Stimulated activated CD8-positive, alpha-beta memory T cell treated with anti-CD3 and anti-CD28 coated beads, Interleukin-15, amount 100 ng/mL, for 4 hours (primary cell): ENCODE measurements at places on chromosomes 1 and 21.

DNA sequence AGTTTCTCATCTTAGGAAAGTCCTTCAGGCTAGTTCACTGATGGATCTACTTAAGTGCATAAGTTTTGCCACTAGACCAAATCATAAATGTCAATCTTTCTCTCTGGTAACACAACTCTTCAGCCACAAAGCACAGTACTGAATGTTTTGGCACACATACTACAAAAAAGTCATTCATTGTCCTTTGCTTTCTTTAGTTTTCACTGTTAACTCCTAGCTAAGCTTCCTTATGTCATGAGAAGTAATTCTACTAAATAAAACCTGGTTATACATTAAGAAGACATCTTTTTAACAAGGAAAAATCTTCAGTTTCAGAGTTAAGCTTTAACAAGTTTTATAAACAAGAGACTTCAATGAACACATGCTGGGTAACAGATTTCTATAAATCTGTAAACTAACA lies 379.2 kb upstream of the NFIA start:
- no peak for DNase-seq

DNA sequence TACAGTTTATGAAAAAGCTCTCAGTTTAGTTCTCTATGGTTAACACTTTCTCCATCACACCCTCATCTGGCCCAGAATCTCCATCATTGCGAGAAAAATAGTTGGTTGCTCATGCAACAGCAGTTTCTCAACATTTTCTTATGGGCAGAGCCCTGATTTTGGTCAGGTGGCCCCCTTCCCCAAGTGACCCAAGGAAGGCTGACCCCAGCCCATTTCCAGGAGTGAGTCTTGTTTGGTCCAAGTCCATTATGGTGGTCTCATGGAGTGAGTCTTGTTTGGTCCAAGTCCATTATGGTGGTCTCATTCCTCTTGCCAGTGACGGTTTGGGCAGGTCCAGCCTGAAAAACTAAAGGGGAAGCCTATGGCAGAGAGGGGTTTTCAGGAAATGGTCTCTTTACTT lies 1.5 kb upstream of the TRIM62 start:
- no peak for DNase-seq

GRCh38 chr1:175822580-175822979 lies 79.2 kb upstream of the TNR start:
- no peak for DNase-seq

DNA sequence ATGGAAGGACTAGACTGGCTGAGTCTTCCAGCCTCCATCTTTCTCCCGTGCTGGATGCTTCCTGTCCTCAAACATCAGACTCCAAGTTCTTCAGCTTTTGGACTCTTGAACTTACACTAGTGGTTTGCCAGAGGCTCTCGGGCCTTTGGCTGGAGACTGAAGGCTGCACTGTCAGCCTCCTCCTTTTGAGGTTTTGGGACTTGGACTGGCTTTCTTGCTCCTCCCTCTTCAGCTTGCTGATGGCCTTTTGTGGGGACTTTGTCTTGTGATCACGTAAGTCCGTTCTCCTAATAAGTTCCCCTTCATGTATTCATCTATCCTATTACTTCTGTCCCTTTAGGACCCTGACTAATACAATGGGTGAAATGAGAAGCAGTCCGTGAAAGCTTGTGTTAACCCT lies 196.4 kb downstream of the KAZN start:
- DNase-seq, result no peak

- DNase-seq, result no peak
Measured at GRCh38 chr21:14602382-14602958, 56.4 kb upstream of the SAMSN1 start.

- no peak for DNase-seq
Measured at GRCh38 chr1:14955976-14956375, 197.6 kb upstream of the TMEM51 start.

GRCh38 chr1:11487196-11487751 lies 8.3 kb downstream of the DISP3 start:
- DNase-seq, result no peak

- no peak for DNase-seq
Measured at GRCh38 chr1:94819945-94820746, at the start of gene SLC44A3. Gene SLC44A3 (plus strand): TSS chr1:94820357. CDS start chr1:94820452, 95 bp downstream.

DNA sequence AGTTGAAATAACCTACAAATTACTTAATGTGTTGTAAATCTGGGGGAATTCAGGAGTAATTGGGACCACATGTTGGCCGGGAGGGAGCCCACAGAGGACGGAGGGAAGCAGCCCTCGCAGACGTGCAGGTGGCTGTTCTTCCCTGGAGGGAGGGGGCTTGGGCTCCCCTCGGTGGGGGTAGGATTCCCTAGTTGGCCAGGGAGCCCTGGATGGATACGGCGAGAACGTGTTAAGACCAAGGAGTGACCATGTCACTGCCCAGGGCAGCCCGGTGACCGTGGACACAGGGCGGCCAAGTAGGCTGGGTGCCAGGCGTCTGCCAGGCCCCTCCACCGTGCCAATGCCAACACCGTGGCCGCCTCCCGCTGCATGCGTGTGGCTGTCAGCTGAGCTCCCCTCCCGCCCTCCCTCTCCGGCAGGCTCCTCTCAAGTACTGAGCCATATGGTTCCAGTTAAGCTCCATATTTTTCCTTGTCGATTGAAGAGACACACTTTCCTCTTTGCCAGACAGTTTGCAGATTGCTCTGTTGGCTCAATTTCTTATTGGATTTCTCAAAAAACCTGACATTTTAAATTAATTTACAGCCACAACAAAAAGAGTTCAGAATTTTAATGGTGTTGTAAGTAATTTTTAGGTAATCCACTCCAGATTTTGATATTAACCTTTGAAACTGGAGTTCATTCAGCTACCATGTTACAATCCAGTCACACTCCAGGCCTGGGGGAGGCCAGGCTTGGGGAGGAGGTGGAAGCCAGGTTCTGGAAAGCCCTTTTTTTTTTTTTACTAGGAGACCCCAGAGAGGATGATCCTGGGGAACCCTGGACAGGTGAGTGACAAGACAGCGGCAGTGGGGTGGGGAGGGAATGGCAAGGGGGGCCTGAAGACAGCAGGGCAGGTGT lies 71.2 kb downstream of the CASZ1 start:
- DNase-seq, result no peak

DNA sequence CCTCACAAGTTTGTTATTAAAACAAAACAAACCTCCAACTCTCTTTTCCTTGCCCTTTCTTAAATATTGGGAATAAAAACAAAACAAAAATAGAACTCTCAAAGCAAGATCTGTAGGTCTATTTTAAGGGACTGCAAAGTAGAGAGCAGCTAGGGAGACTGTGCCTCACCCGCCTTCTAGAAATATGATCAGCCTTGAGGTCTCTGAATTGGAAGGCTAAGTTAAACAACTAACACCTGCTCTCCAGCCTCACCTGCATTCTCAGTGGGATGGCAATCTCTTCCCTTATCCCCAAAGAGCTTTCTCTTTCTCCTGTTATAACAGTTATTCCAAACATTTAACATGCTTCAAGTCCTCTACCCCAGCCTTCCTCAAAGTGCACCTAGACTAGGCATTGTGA lies 75.5 kb upstream of the TNR start:
- no peak for DNase-seq

DNA sequence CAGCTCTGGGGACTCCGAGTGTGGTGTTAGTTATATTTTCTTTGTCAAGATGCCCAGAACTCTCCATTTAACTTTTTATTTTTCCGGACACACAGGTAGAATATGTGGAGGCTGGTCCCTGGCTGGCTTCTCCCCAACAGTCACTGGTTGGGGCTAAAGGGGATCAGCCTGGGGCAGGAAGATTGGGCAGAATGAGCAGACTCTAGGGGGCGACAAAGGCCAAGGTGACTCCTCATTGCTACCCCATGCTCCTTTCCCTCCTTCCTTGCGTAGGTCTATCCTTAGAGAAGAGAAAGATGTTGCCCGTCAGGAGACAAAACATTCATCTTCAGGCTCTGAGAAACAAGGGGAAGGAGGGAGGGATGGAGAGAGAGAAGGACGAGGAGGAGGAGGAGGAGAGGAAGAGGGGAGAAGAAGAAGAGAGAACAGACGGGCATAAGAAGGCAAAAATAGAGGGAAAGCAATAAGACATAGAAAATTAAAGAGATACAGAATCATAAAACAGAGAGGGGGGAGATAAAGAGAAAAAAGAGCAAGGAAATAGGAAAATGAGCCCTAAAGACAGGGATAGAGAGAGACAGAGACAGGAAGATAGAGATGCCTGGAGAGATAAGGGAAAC lies 89.9 kb downstream of the FOXD2 start:
- DNase-seq, result no peak

- DNase-seq, result no peak
Measured at GRCh38 chr1:238549137-238549536, 658.4 kb upstream of the ZP4 start.

DNA sequence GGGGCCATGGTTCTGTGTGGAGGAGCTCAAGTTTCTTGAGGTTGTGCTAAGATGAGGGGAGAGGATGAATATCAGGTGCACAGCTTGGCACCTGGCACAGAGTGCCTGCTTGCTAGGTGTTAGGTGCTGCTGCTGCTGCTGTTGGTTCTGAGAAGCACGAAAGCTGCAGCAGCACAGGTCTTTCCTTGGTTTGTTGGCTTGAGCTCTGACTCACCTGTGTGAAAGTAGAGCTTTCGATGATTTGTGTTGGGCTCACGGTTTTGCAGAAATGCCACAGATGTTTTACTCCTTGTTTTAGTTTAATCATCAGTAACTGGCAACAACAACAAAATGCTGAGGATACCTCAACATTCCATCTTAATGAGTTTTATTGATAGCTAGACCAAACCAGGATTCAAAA lies 221.6 kb downstream of the BRINP2 start:
- DNase-seq, result no peak

- DNase-seq, result no peak
Measured at GRCh38 chr21:31151156-31152045, 113.1 kb upstream of the KRTAP19-8 start.

- DNase-seq, result no peak
Measured at GRCh38 chr1:9759939-9760338, 63.8 kb downstream of the CLSTN1 start.

- no peak for DNase-seq
Measured at GRCh38 chr1:107704911-107705310, 260.1 kb downstream of the VAV3 start.

GRCh38 chr1:7424352-7424890 lies 346.7 kb upstream of the VAMP3 start:
- no peak for DNase-seq

DNA sequence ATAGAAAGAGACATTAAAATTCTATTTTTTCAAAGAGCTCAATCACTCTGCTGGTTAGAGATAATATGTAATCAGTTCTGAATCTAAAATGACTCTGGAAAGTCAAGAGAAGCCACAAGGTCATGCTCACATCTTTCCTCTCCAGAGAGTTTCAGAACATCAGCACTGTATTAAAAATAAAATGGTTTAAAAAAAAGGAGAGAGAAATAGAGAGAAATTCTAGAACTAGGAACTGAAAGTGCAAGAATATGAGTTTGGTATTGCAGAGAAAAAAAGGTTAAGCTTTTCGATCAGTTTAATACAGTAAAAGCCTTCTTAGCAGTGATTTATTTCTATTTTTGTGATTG lies 44.0 kb upstream of the DIPK1A start:
- DNase-seq, result no peak

DNA sequence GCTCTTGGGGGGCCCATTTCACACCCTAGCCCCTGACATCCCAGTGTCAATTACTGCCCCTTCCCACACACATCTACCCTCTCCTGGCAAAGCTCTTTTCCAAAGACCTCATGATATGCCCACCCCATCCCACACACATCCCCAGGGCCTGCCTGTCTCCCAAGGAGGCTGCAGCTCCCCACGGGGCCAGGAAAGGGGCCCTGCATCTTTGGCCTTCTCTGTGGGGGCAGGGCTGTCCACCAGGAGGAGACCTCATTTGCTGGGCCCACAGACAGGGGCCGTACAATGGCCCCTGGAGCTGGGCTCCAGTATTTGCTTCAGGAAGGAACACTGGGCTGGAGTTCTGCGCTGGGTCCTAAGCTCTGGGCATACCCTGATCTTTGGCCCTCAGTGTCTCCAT lies 65.6 kb upstream of the RUNX3 start:
- no peak for DNase-seq

DNA sequence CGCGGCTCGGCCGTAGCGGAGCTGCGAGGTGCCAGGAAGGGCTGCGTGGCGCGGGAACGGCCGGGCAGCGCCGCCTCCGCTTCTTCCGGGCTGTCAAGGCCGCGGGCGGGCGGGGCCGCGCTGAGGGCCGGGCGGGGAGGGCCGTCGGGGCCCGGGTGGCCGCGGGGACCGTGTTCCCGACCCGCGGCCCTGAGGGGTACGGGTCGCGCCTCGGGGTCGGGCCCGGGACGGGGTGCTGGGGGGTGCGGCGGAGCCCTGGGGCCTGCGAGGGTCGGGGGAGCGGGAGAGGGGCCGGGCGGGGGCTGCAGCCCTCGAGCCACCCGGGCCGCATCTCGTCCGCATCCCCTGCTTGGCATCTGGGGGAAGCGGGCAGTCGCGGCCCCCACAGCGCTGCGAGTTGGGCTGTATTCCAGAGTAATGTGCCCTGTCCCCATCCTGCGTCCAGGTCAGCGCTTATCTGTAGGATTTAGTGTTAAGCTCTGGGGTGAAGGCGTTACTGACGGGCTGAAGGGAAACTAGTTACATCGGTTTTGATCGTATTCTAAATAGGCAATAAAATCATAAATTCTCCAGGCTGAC lies 379 bp downstream of the RER1 start:
- DNase-seq, result no peak

GRCh38 chr21:46397211-46397905 lies 61.3 kb upstream of the DIP2A start:
- no peak for DNase-seq

DNA sequence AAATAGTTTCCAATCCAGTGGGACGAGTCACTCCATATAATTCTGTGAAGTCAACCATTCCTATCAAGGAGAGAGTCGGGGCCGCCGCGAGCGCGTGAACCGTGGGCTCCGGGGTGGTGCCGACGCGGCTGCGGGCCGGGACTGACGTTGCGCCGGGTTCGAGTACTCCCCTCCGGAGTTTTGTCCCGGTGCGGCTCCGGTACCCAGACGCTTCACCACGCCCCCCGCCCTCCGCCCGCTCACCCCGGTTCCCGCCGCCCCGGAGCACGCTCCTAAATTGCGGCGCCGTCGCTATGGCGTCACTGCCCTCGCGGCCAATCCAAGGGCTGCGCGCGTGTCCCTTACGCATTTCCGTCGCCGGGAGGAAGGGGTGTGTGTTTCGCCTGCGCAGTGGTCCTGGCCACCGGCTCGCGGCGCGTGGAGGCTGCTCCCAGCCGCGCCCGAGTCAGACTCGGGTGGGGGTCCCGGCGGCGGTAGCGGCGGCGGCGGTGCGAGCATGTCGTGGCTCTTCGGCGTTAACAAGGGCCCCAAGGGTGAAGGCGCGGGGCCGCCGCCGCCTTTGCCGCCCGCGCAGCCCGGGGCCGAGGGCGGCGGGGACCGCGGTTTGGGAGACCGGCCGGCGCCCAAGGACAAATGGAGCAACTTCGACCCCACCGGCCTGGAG lies at the start of gene ATAD3B:
Gene ATAD3B (plus strand): TSS at position 377 of the 664 bp plus-strand sequence. CDS start 120 bp downstream, at position 497.
- DNase-seq, result peak; percentile 85
